ENCODE measurements at places on chromosomes 11 and 22.

GRCh38 chr11:29159552-29160465 lies 857.0 kb downstream of the KCNA4 start:
- peak; percentile 54 for DNase-seq

DNA sequence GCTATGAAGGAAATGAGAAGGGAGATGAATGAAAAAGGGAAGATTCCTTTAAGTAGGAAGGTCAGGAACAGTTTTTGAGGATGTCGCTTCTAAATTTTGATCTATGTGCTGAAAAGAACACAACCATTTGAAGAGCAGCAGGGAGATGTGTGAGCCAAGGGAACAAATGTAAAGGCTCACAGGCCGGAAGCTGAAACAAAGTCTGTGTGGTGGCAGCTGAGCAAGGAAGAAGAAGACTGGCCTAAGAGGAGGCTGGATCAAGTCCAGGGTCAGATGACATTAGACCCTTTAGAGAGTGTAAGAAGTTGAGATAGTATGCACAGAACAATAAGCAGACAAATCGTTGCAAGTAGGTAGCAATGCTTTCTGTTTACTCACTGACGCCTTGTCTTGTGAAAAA lies 1631.4 kb upstream of the TENM4 start:
- DNase-seq, result no peak

GRCh38 chr11:21053466-21053865 lies 384.1 kb downstream of the NELL1 start:
- no peak for DNase-seq

DNA sequence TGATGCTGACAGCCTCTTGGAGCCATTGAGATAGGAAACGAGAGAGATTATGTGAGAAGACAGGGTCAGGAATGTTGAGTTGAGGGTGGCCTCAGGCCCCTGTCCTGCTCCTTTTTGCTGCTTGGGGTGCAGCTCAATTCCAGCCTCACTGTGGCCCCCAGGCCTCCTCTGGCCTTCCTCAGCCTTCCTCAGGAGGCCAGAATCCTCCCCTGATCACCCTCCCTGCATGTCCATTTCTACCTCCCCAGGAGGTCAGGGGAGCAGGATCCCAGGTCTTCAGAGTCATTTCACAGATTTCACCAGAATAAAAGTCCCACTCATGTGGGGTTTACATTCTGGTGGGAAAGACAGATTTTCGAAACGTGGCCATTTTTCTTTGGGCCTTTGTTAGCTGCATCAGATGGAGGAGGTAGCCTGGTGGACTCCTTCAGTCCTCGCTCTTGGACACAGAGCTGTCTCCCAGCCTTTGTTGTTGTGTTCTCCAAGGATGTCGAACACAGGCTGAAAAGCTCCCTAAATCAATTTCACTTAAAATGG lies 2.2 kb upstream of the KCNQ1OT1 start:
- DNase-seq, result no peak

DNA sequence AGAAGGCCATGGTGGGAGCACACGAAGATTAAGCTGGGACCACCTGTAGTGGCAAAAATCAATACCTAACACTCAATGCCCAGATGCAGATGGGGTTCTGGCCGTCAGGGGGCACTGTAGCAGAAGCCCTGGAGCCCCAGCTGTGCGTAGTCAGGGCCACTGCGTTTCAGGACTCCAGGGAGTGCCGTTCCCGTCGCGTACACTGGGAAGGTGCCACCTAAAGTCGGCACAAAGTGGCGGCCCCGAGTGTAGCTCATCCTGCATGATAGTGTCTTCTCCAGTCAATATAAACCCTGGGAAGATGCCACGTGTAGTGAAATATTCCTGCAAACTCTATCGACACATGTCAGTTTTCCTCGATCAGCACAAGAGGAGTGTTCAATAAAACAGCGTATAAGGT lies 123.8 kb upstream of the NTM start:
- DNase-seq, result peak; percentile 17

- no peak for DNase-seq
These were observed 252.1 kb upstream of the ARHGAP42 start for GRCh38 chr11:100434821-100435641.

DNA sequence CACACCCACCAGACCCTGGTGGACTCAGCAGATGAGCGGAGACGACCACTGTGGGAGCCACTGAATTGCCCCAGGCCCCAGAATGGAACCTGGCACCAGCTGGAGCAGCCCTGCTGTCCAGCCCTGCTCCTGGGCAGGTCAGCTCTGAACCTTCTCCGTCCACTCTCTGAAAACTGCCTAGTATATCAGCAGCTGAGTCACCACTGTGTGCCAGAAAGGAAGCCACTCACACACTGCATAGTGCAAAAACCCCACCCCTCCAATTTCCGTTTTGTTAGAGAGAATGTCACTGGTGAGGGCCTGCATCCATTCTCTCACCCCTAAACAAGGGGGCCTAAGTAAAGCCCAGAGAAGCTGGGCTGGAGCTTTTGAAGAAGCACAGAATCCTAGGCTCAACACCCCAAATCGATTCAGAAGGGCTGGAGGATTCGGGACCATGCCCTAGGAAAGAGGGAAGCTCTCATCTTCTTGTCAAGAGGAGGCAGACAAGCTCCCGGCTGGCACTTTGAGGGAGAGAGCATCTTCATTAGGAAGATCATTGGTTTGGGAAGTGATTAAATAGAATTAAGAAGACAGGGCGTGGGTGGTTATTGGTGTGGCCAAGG lies 44.5 kb downstream of the GALNT18 start:
- no peak for DNase-seq

- DNase-seq, result no peak
These were observed 145.6 kb upstream of the UBASH3B start for GRCh38 chr11:122509899-122510298.

DNA sequence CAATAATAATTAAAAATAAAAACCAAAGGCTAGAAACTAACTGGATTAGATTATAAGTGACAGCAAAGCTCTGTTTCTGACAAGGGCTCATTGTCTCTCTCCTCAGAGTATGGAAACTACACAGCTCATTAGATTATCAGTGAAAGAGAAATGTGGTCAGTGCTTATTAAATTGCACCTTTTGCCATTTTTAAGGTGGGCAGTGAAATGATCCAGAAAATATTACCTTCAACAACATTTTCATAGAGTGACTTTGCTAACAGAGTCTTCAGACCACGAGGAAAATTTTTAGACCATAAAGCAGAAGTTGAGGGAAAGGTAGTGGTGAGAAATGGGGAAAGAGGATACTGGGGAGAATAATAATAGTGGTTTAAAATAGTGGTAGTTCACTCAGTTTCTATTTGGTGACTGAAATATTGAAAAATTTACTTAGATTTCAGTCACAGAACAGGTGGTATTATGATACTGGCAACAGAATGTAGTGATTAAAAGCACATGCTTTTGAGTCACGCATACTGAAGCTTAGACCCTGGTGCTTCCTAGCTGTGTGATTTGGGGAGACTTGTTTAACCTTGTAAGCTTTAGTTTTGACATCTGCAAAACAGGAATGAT lies 684.0 kb upstream of the CCDC90B start:
- no peak for DNase-seq

DNA sequence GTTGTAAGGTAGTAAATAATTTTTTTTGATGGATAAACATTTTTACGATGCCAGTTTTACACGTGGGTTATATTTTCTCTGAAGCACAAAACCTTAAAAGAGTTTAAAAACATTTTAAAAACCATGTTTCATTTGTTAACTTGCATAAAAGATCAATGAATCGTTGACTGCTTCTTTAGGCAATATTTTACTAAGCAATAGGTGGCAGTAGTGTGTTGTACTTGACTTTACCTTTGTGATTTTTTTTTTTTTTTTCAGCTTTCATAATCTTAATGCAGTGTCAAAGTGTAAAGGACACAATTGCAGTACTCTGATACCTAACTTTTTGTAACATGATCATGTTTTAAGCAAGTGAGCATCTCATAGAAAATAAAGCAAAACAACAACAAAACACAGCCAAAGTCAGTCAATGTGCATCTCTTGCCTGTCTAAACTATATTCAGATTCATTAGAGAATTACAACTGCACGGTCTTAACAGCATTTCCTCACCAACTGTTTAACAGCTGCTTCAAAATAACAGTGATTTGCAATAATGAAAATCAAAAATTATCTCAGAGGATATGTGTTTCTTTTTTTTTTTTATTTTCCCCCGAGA lies 27.7 kb downstream of the DNAJC24 start:
- DNase-seq, result peak; percentile 19

GRCh38 chr11:110376711-110377324 lies 52.9 kb upstream of the FDX1 start:
- peak; percentile 91 for DNase-seq

GRCh38 chr11:112693781-112694180 lies 267.4 kb upstream of the NCAM1 start:
- no peak for DNase-seq

GRCh38 chr22:24952837-24953383 lies 394 bp downstream of the KIAA1671 start:
- peak; percentile 78 for DNase-seq

DNA sequence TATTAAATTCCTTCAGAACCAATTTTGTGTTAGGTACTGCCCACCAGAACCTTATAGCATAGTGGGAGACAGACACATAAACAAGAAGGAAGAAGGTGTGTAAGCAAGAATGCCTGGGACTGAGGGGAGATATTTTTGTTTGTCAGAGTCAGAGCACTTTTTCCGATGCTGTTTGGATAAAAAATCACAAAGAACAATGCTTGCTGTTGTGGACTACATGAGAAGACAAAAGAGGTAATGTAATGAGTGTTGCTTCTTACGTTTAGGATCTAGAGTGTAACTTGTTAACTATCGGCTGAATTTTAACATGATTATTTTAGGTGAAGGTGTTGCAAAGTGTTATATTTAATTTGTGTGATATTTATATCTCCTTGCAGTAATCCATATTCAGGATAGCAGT lies 84.9 kb downstream of the ATM start:
- DNase-seq, result no peak

DNA sequence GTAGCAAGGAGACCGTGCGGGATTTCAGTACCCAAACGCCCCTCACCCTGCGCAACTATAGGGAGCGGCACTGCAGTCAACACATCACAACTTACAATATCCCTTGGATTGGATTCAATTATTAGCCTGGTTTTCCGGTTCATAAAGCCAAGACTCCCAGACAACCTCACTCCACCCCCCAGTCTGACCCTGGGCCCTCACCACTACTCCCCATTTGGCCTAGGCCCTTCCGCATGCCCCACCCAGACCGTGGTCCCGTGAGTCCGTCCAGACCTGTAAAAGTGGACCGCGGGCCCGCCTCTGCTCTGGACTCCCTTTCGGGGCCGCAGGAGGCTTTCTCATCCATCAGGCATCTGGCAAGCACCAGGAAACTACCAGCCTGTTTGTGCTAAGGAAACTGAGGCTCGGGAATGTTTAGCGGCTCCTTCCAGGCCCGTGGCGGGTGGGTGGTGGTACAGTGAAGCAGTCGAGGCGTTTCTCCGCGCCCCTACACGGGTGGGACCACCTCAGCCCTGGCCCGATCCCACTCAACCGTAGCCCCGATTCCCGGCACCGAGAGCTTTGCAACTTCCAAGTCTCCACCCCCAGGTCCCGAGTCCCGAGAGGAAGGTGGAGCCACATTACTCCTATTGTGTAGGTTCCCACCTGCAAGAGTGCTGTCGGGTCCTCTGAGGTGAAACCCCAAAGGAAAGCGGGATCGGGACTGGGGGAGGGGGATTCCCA lies 679 bp upstream of the DPP3 start:
- peak; percentile 74 for DNase-seq

- DNase-seq, result no peak
These were observed 7.3 kb upstream of the PTPN5 start for GRCh38 chr11:18798799-18799469.

- no peak for DNase-seq
These were observed 33.7 kb upstream of the BRSK2 start for GRCh38 chr11:1356007-1356435.

DNA sequence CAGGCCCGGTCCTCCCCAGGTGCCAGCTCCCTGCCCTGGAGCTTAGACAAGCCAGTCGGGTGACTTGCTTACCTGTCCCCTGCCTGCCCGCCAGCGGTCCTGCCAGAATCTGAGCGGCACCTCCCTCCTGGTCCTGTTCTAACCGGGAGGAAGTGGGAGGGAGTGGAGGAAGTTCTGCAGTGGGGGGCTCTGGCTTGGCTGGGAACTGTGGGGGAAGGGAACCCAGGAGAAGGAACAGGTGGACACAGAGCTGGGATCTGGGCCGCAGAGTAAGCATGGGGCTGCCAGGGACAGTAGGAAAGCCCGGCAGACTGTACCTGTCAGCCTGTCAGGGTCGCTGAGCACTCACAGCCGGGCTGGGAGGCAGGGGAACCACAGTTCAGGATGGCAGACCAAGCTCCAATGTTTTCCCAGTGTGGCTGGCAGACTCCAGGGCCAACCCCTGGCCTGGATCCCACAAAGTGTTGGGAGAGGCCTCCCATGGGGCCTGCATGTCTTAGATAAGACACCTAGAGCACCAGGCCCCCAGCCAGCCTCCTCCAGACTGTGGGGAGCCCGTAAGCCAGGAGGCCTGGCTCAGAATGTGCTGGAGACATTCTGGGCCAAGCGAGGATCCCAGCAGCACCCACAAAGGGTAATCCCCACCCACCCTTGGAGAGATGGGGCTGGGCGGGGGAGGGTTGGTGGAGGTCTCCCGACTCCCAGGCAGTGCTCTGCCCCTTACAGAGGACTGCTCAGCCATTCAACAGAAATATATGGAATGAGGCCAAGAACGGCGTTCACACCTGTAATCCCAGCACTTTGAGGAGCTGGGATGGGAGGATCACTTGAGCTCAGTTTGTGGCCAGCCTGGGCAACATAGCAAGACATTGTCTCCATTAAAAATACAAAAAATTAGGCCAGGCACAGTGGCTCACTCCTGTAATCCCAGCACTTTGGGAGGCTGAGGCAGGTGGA lies 2.3 kb downstream of the CYB5R3 start:
- no peak for DNase-seq

GRCh38 chr22:39675947-39676346 lies 105.4 kb downstream of the CACNA1I start:
- DNase-seq, result no peak

GRCh38 chr11:86983021-86983488 lies 27.9 kb upstream of the FZD4 start:
- DNase-seq, result no peak

- no peak for DNase-seq
These were observed 132.9 kb upstream of the BLID start for GRCh38 chr11:122248939-122249338.

DNA sequence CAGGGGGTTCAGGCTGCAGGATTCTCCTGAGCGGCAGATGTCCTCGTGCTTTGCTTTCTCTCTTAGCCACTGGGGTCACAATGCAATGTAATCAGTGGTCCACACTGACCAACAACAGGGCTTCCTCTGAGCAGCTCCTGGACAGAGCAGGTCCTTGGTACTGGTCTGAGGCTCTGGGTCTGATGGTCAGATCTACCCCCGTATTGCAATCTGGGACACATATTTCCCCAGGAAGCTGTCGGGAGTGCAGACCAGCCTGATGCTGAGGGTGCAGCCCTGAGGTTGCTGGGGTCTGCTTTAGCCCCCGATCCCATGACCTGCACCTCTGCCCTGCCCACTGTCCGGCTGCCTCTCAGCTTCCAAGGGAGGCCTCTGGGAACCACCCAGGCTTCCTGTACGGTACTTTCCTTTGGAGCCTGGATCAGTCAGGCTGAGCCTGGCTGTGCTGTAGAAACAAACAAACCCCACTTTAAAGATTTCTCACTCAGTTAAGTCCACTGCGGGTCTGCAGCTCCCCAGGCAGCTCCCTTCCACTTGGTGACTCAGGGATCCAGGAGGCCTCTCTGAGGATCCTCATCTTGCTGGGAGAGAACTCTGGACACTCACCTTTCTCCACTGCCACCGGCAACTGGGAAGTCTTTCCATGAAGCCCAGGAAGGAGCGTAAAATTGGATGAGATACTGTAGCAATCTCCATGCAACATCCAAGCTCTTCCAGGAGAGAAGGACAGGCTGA lies 1046.6 kb downstream of the TBC1D22A start:
- no peak for DNase-seq

Data from HAP-1 (cell line).